Activated T-helper 9 cell treated with anti-CD3 and anti-CD28 coated beads, Interleukin-2, amount 50 U/mL, for 16 hours (primary cell): ENCODE measurements at places on chromosomes 16 and 17.

DNA sequence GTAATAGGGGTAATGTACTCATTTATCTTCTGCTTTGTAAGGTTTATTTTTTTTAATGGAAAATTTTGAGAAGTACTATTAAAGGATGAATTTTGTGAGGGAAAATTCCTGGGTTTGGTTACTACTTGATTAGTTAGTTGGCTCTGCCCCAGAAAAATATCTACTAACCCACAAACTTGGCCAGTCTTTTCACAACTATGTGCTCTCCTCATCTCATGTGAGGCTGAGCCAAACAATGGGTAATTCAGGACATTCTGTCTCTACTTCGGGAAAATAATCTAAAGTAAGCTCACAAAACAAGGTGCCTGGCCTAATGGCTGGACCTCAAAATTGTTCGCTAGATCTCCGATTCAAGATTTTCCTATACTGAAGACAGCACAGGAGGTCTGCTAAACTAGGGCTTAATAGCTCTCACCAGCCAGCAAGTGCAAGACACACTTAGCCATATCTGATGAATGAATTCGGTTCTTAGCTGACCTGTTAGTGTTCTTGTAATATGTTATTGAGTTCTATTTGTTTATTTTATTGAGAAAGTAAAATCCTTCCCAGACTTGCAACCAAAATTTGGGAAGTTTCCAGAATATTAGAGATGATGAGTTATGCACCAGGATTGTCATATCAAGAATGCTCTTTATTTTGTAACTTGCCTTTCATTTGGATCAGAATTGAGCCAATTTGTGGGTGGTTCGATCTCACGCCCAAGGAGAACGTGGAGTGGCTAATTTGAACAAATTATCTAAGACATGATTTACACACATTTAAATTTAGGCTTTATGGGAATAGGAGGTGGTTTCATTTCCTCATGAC lies 5.7 kb downstream of the KCNJ16 start:
- no peak for DNase-seq

GRCh38 chr16:12582696-12583095 lies 221.0 kb downstream of the CPPED1 start:
- DNase-seq = no peak

GRCh38 chr16:23670137-23670776 lies 8.4 kb upstream of the PLK1 start:
- DNase-seq = no peak

GRCh38 chr16:66635406-66635805 lies 30.9 kb downstream of the CMTM3 start:
- no peak for DNase-seq

GRCh38 chr16:55273959-55274358 lies 50.0 kb upstream of the IRX6 start:
- no peak for DNase-seq

- no peak for DNase-seq
Observed at GRCh38 chr16:22008215-22009059, 526 bp downstream of the MOSMO start.

- no peak for DNase-seq
Observed at GRCh38 chr16:239948-240277, 5.3 kb downstream of the FAM234A start.

- no peak for DNase-seq
Observed at GRCh38 chr17:835263-835662, 53.1 kb downstream of the MRM3 start.

DNA sequence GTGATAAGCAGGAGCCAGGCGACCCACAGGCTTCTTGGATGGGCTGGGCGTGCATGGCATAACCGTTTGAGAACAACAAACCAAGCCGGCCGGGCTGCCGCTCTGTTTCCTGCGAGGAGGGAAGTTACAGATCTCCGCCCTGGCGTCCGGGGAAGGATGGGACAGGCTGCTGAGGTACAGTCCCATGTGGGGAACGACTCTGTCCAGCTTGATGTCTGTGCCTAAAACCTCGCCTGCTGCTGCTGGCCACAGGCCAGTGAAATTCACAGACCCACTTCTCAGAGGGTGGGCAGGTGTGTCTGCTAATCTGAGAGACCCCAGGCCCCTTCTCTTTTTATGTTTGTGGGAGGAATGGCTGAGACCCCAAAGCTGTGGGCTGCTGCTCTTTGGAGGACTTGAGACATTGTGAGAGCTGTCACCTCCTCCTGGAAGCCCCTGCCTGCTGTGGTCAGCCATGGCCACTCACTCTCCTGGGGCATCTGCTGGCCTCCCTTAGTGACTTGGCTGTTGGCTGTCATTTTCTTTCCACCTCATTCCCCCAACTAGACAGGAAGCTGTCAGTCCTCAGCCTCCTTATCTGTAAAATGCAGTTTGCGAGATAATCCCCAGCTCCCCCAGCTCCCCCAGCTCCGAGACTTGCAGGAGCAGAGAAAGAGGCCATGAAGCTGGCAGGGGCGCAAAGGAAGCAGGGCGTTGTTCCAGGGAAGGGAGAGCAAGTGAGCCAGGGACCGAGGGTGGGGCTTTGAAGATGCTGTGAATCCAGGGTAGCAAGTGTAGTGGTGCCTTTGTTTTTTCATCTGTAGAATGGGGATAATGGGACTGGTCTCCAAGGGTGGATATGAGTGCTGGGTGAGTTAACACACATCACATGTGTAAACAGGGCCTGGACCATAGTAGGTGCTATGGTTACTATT lies 51.0 kb downstream of the CMIP start:
- DNase-seq = no peak

- peak; percentile 30 for DNase-seq
Observed at GRCh38 chr17:19724501-19725420, 8.4 kb upstream of the SLC47A2 start.

DNA sequence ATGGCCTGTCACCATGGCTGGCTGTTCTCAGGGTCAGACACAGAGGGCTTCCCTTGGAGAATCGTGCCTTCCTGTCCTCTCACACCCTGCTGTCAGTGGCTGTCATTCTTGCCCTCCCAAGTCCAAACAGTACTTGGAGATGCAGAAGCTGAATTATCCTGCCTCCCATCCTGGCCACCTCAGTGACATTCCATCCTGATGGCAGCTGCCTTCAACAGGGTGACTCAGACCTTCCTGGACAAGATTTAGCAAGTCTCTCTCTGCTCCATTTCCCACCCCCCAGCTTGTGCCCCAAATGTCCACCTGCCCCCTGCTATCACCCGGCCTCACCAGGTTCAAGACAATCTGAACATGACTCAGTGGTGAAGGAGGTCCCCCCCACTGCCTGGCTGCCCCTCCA lies 4.8 kb upstream of the KRT36 start:
- no peak for DNase-seq

DNA sequence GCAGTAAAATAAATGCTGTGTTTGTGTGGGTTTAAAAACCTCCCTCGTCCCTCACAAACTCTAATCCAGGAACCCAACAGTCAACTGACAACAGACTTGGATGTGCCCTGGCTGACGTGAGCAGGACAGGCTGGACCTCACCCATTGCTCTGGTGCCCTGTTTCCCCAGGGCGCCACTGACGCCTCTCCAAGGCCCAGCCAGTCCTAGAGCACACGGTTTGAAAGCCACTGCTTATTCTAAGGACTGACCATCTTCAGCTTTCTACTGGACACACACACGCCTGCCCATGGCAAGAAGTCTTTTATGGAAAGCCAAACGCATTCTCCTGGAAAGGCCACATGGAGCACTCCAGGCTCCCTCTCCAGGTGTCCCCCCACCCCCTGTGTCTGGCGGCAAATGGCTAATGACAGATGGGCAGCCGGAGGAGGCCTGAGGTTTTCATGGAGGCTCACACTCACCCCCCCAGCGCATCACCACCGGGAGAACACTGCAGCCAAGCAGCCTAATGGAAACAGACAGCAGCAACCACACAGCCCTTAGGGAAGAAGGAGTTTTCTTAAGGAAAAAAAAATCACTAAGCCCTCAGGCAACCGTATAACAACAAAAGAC lies 319.2 kb downstream of the SOX9 start:
- DNase-seq = no peak

GRCh38 chr17:82848022-82848592 lies 8.3 kb upstream of the ZNF750 start:
- DNase-seq = peak; percentile 21

DNA sequence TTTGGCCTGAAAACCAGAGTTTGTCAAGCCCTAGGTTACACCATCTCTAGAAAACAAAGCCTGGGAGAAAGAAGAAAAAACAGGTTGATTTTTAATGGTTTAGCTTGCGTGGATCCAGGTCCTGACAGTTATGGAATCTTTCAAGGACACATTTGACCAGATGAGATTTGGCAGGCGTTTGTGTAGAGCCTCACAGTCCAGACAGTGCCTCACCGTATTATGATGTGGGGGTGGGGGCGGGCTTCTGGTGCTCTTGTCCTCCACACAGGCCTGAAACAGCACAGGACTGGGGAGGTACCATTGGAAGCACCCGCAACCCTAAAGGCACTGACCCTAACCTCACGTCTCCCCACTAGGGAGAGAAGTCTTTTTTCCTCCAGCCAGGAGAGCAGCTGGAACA lies 19.6 kb downstream of the MVP start:
- DNase-seq = no peak

GRCh38 chr17:2450016-2450650 lies 49.3 kb upstream of the MNT start:
- no peak for DNase-seq

DNA sequence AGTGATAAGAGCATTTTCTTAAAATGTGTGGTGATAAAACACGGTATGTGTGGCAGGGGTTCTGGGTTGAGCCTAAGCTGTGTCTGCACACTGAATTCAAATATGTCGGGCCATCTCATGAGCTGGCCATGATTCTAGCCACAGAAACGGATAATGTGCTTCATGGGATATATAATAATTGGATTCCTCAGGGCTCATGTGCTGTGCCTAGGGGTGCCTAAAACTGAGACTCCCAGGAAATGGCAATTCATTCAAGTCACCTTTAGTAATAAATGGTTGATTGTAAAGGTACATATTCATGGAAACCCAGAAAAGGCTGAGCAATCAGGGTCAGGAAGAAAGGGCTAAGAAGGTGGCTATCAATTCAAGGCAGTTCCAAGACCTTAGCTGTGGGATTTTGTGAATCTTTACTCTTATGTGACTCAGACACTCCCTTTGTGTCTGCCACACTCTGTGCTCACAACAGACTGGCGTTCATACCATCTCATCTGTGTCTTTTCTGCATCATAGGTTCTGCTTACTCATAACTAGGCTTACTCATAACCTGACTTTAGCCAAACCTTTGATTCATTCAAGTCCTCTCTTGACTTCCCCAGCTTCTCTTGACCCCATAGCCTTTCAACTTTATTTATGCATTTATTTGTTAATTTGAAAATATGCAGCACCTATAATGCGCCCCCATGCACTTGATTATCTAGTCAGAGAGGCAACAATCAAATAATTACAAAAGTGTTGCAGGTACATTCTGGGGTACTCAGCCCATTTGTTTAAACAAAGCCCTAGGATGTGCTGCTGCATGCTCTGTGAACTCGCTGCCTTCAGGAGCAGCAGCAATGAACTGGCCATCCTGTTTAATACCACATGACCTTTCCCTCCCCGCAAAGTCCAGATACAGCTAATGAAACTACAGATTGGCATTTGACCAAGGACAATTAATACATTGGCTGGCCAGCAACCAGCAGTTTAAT lies 28.4 kb upstream of the MED13 start:
- DNase-seq = no peak

- no peak for DNase-seq
Observed at GRCh38 chr17:33642002-33642401, 348.9 kb upstream of the ASIC2 start.

GRCh38 chr16:82460766-82461165 lies 166.0 kb upstream of the CDH13 start:
- DNase-seq = no peak

DNA sequence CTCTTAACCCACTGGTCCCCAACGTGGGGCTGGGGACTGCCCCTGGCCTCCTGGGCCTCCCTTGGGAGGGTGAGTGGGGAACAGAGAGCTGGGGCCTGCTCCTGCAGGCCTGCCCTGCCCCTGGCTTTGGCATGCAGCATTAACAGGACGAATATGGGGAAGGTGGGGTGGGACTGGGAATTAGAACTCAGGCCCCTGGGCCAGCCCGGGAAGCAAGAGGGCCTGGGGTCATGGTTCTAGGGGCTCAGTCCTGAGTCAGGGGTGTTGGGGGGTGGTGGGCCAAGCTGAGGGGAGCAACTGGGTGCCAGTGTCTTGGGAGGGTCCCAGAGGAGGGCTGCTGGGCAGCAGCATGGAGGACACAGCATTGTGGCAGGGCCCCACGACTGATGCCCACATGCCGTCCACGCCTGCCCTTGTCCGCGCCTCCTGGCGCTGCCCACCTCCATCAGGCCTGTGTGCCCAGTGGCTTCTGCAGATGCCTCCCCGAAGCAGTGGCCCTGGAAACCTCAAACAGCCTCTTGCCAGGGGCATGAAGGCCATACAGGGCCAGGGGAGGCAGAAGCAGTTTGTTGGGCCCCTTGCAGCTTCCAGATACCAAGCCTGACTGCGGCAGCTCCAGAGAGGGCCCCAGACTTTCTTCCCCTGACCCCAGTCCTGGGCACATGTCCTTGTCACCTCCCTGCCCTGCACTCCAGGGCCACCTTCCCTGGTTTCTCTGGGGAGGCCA lies 4.8 kb downstream of the MAP2K3 start:
- no peak for DNase-seq
